Upper lobe of right lung (tissue), 1 donor: ENCODE measurements at places on chromosomes 13 and 19.

- DNase-seq, result no peak
Observed at GRCh38 chr13:28413999-28414398, 80.9 kb downstream of the FLT1 start.

- no peak for DNase-seq
Observed at GRCh38 chr13:44755872-44756271, 179.7 kb upstream of the TSC22D1 start.

- DNase-seq, result peak; percentile 84
Observed at GRCh38 chr19:41218615-41219507, at the start of gene AXL. AXL (plus strand) TSS chr19:41219223; CDS start chr19:41219393, 170 bp downstream.

- DNase-seq, result peak; percentile 89
Observed at GRCh38 chr19:10295305-10295846, 5.6 kb downstream of the ICAM5 start.

- DNase-seq, result no peak
Observed at GRCh38 chr19:56271151-56271550, 1.4 kb upstream of the EDDM13 start.

DNA sequence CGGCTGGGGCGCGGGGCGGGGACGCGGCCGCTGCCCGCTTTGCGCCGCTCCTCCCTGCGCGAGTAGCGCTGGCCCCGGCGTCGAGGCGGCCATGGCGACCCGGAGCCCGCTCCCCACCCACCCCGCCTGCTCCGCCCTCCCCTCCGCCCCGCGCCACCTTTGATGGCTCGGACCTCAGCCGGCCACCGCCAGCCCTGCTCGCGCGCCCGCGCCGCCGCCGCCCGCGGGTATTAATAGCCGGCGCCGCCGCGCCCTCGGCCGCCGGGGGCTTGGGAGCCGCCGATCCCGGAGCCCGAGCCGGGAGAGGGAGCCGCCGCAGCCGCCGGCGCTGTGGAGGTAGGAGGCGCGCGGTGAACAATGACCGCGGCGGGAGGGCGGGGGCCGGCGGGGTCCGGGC, 261 bp downstream of the FARP1 start:
- peak; percentile 85 for DNase-seq

- DNase-seq, result no peak
Observed at GRCh38 chr19:35693422-35693821, 10.9 kb upstream of the ZBTB32 start.

DNA sequence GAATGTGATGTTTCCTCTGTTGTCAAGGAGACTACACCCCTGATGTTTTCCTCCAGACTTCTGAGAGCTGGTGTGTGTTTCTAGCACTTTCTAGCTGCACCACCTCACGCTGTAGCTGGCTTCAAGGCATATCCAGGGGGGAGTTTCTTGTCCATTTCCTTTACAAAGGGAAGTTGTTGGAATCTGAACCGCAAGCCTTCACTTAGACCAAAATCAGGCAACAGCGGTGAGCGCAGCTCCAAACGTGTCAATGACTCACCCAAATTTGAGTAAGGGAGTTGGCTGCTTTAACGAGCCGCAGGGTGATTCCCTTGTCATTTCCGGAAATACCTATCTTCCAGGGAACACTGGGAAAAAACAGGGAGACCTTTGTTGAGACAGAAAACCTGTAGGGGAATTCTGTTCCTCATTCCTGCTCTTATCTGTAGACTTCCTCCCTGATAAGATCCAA, 2.5 kb downstream of the LDLR start:
- no peak for DNase-seq

DNA sequence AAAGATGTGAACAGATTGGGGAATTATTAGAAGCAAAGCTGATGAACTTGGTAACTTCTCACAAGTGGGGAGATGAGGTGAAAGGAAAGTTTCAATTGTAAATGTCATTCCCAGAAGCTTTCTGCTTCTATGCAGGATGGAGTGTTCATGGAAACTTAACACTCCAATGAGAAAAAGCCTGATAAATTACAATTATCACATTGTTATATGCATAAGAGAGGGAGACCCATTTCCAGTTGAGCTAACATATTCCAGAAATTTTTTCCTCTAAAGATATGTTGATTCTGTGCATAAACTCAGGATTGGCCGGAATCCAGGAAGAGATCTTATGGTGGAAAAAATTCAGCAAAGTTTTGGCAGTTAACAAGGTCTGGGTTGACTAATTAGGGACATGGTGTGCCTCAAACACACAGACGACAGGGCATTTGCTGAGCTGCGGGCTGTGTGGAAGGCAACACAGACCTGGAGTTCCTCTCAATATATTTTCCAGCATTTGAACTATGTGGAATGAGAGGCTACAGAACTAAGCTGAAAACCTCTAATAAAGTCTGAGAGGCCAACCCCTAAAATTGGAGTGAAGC, 64.9 kb upstream of the FGF14 start:
- DNase-seq, result no peak

DNA sequence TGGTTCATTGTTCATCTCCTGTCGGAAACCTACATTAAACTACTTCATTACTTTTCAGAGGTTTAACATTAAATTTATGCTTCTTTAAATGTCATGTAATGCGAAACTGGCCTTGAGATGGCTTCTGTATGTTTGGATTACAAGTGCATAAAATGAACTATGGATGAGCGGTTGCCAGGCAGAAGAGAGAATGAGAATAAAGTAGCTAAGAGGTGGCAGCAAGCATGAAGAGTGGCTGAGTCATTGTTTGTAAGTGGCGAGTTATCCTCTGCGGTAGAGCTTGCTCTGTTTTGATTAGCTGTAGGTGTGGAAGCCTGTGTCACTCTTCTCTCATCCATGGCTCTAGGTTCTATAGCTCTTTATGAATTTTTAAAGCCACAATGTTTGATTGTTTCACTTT, 1139.6 kb upstream of the PCDH9 start:
- no peak for DNase-seq

DNA sequence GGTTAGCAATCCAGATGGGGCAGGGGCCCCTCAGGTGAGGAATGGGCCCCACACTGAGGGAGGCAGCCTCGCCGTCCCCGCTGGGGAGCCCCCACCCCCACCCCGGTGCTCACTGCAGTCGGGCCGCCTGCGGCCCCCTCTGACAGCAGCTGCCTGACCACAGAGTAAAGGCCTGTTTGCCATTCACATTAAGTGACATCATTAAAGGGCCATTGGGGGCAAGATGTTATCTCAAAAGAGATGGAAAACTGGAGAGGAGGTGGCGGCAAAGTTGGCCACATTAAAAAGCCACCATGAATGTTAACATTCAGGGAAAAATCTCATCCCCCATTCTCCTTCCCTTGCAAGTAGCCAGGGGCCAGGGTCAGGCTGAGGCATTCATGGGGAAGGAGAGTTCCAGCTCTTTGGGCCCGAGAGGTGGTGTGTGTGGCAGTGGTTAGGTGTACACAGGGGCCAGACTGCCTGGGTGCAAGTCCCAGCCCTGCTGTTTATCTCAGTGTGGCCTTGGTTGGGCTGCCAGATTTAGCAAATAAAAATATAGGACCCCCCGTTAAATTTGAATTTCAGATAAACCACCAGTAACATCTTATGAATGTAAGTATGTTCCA, 20.9 kb downstream of the VSTM2B start:
- peak; percentile 25 for DNase-seq

DNA sequence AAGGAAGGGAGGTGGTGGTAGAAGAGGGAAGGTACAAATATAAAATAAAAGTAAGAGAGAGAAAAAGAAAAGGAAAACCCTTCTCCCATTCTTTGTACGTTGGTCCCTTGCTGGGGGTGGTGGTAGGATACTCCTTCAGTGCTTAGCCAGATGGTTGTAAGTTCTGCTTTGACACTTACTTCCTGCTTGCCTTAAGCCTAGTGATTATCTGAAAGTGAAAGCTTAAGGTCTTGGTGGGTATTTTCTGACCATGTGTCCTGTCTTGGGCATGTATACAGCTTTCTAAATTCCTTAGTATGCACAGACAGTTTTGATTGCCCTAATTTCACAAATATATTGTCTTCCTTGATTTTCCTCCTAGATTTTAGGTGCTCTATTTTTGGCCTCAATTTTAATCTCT, 314.8 kb downstream of the PCDH17 start:
- no peak for DNase-seq
